ENCODE measurements at places on chromosomes 2 and 18. TPM values are rescaled to one million over a fixed set of nuclear protein-coding genes. Genes with fewer than 3 reads are reported as not detected.

ACMSD gene
- total RNA-seq: not detected

DNA sequence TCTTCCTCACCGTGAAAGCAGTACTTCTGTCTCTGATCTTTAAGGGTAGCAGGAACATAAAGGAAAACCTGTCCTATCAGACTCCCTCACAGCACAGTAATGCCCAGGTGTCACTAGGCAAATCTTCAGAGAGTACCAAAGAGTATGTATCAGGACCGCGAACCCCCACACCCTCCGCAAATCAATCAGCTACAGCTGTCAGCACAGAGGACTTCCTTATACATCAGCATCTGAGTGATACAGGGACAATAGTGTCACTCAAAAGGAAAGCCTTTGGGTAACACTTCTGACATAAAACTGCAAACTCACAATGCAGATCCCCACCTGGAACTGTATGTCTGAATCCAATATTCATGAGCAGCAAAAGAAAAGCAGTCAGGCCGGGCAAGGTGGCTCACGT is 2.6 kb downstream of the AFG3L2 start:
- no peak overlapping the region for H3K27ac ChIP-seq
- peaks cover 2% of the 10 kb centered on the region for H3K36me3 ChIP-seq
- DNase-seq: no peak
- H3K4me3 ChIP-seq: no peak overlapping the region

DNA sequence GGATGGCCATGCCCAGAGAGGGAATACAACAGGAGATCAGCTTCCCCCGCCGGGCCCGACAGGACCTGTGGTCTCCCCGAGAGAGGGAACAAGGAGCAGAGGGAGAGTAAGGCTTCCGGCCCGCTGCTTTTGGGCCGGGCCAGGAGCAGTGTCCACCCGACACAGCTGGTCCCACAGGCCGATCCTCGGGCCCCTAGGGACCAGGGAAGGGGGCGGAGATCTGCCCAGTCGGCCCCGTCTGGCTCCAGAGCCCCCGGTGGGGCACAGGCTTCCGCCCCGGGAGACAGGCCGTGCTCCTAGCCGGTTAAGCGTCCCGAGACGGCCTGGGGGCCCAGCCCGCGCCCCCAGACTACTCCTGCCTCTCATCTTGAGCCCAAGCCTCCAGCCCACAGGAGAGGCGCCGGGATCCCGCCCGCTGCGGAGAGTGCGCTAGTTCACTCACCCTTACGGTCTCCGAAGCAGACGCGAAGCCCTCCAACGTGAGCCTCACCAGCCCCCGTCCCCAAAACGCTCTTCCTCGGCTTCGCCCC is at the start of gene MCFD2:
Gene MCFD2, minus strand, starts transcription at position 526 of the 530 bp plus-strand sequence. CDS start 6,635 bp downstream, outside the sequence.
- H3K27me3 ChIP-seq: no peaks in the 10 kb centered on the region
- no peaks in the 10 kb centered on the region for H3K36me3 ChIP-seq
- H3K27ac ChIP-seq: peak within 1 kb of the TSS; percentile 78
- H3K4me3 ChIP-seq: peak within 1 kb of the TSS; percentile 88

DNA sequence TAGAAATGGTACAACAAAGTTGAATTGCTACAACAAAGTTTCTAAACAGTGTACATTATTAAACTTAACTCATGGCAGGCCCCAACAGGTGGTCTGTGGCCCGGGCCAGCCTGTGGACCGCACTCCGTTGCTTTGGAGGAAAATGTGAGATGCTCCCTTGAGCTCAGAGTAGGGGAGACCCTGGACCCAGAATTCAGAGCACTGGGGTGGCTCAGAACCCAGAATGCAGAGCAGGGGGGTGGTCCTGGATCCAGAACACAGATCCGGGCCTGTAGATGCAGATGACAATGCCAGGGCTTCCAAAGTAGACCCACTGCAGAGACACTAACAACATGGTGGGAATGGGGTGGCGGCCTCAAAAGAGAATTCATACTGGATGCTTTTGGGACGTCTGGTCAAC is 311.0 kb downstream of the NDUFA10 start:
- no peaks in the 10 kb centered on the region for H3K27me3 ChIP-seq
- no peak for DNase-seq
- H3K36me3 ChIP-seq: no peaks in the 10 kb centered on the region
- no peak overlapping the region for H3K27ac ChIP-seq
